ENCODE measurements at places on chromosomes 2 and 18.

- no peaks in the 10 kb centered on the region for H3K36me3 ChIP-seq
- no peak overlapping the region for H3K27ac ChIP-seq
- no peak overlapping the region for H3K4me3 ChIP-seq
- H3K4me1 ChIP-seq, result no peaks in the 10 kb centered on the region
Measured at GRCh38 chr18:46497129-46497528, 159.9 kb downstream of the LOXHD1 start.

GRCh38 chr2:223297788-223298187 lies 245.8 kb downstream of the KCNE4 start:
- H3K27me3 ChIP-seq, result no peaks in the 10 kb centered on the region
- DNase-seq, result no peak
- no peaks in the 10 kb centered on the region for H3K4me1 ChIP-seq
- no peaks in the 10 kb centered on the region for H3K36me3 ChIP-seq
- no peak overlapping the region for H3K27ac ChIP-seq

DNA sequence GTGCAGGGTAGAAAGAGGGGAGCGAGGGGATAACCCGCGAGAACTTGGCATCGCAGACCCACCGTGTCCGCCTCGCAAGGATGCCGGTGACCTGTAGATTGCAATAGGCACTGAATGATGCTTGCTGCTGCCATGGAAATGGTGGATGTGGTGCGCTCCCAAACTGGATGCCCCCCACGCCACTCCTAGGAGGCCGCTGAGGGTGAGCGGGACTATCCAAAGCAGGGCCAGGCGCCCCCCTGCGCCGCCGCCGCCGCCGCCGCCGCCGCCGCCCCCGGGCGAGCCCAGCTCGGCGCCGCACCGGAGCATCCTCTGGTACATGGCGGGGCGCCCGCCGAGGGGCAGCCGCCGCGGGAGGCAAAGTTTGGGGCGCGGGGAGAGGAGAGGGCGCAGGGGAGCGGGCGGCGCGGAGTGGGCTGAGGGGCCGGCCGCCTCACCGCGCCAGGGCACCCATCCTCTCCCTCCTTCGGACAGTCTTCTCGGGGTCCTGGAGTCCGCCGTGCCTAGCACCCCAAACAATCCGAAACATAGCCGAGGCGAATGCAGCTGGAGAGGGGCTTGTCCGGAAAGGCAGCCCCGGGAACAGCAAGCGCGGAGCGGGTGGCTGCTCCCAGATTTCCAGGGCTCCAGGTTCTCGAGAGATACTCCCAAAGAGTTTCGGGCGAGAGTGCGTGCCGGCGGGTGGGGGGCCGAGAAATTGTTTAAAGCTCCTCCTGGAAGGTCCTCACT lies 685.1 kb downstream of the NRXN1 start:
- H3K4me1 ChIP-seq, result no peaks in the 10 kb centered on the region
- no peak overlapping the region for H3K4me3 ChIP-seq
- H3K27me3 ChIP-seq, result no peaks in the 10 kb centered on the region
- DNase-seq, result no peak
- H3K27ac ChIP-seq, result no peak overlapping the region

- no peaks in the 10 kb centered on the region for H3K27me3 ChIP-seq
- no peak overlapping the region for H3K27ac ChIP-seq
- H3K36me3 ChIP-seq, result no peaks in the 10 kb centered on the region
Measured at GRCh38 chr18:47484068-47484467, 232.6 kb upstream of the SKOR2 start.

DNA sequence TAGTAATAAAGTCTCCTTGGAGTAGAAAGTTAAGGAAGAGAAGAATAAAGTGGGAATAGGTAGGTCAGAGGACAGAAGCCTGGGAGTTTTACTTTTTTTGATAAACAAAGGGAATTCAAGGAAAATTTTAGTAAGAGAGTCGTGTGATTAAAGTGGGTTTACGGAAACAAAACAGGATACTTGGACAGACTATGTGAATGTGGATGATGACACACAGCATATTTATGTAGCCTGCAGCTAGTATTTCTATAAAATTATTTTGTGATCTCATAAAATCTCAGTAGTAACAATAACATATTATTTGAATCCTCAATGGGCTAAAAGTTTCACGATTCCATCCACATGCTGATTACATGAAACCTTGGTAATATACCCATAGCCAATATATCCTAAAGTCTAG lies 450.7 kb upstream of the PIK3C3 start:
- no peak overlapping the region for H3K4me3 ChIP-seq
- H3K27me3 ChIP-seq, result no peaks in the 10 kb centered on the region
- no peaks in the 10 kb centered on the region for H3K4me1 ChIP-seq

- DNase-seq, result no peak
- peaks cover 14% of the 10 kb centered on the region for H3K4me1 ChIP-seq
- no peak overlapping the region for H3K27ac ChIP-seq
- H3K27me3 ChIP-seq, result no peaks in the 10 kb centered on the region
- H3K36me3 ChIP-seq, result no peaks in the 10 kb centered on the region
Measured at GRCh38 chr18:9115984-9116383, 13.5 kb downstream of the NDUFV2 start.

- no peaks in the 10 kb centered on the region for H3K36me3 ChIP-seq
- no peak for DNase-seq
- no peaks in the 10 kb centered on the region for H3K27me3 ChIP-seq
- no peaks in the 10 kb centered on the region for H3K4me1 ChIP-seq
Measured at GRCh38 chr2:42464631-42465030, 29.2 kb downstream of the KCNG3 start.

DNA sequence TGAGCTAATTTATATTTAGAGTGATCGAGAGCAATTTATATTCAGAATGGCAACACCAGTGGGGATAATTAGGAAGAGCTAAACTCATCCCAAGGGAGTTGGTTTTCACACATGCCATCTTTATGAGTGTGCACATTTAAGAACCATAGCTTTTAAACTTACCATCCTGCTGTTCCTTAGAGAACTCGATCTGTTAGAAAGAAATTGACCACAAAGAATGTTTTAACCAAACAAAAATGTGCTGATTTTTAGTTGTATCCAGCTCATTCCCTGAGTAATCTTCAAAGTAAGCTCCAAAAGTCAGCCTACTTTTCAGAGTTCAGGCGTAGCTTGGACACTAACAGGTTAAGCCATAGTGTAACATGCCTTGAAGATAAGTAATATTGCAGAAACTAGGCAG lies 12.6 kb downstream of the MYL1 start:
- no peaks in the 10 kb centered on the region for H3K36me3 ChIP-seq
- H3K27me3 ChIP-seq, result no peaks in the 10 kb centered on the region
- no peak overlapping the region for H3K27ac ChIP-seq
- no peak for DNase-seq

- no peaks in the 10 kb centered on the region for H3K27me3 ChIP-seq
- DNase-seq, result peak; percentile 21
- no peaks in the 10 kb centered on the region for H3K36me3 ChIP-seq
- no peak overlapping the region for H3K27ac ChIP-seq
- no peaks in the 10 kb centered on the region for H3K4me1 ChIP-seq
Measured at GRCh38 chr2:206989311-206989710, 50.0 kb downstream of the CPO start.

GRCh38 chr2:17228461-17228860 lies 289.8 kb downstream of the RAD51AP2 start:
- no peak for DNase-seq
- no peaks in the 10 kb centered on the region for H3K4me1 ChIP-seq
- H3K4me3 ChIP-seq, result no peak overlapping the region

DNA sequence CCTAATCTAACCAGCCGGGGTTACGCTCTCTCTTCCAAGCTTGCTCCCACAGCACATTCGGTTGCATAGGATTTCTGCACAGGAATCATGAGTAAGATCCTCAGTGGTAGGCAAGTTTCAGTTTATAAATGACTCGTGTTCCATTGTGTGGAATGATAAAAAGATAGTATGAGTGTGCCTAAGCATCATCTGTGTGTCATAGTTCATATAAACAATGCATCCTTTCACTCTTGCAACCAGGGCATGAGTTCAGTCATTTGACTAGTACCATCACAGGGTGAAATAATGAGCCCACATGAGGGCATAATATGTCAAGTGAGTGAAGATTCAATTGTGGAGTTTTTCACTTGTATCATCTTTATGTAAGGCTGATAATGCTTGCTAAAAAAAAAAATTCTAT lies 417.1 kb upstream of the CDH2 start:
- H3K36me3 ChIP-seq, result no peaks in the 10 kb centered on the region
- no peak for DNase-seq
- H3K4me1 ChIP-seq, result no peaks in the 10 kb centered on the region
- H3K27ac ChIP-seq, result no peak overlapping the region
- no peaks in the 10 kb centered on the region for H3K27me3 ChIP-seq

Measured in colonic mucosa (tissue), 4 donors.